Osteoblast (primary cell): ENCODE measurements at places on chromosomes 5 and 9. TPM values are rescaled to one million over a fixed set of nuclear protein-coding genes. Genes with fewer than 3 reads are reported as not detected.

DNA sequence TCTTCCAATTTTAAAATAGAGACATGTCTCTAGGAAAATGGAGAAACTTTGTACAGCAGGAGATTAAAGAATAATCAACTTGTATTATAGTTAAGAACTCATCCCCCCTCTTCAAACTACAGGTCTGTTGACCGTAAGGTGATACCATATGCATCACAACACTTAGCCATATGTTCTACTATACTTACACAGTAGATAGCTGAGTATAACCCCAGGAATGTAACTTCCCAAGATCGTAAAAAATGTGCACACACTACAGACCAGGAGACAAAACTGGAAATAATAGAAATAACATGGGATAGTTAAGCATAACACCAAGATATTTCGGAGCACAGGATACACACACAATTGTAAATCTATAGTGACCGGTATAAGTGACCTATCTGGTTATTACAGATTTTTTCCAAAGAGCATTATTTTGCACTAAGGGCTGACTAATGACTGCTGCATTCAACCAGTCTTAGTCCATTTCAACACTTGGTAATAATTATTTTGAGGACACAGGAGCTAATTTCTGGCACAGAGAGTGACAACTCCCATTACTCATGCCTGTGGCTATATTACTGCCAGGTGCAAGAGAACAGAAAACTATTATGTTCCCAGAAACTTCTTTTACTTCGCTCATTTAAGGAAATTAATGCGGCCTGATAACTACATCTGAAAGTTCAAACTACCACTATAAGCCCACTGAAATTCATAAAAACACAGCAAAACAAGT, 15.4 kb upstream of the ZNF622 start:
- H3K27ac ChIP-seq: no peak overlapping the region
- H3K4me1 ChIP-seq: no peaks in the 10 kb centered on the region
- no peak for DNase-seq
- no peaks in the 10 kb centered on the region for H3K36me3 ChIP-seq

DNA sequence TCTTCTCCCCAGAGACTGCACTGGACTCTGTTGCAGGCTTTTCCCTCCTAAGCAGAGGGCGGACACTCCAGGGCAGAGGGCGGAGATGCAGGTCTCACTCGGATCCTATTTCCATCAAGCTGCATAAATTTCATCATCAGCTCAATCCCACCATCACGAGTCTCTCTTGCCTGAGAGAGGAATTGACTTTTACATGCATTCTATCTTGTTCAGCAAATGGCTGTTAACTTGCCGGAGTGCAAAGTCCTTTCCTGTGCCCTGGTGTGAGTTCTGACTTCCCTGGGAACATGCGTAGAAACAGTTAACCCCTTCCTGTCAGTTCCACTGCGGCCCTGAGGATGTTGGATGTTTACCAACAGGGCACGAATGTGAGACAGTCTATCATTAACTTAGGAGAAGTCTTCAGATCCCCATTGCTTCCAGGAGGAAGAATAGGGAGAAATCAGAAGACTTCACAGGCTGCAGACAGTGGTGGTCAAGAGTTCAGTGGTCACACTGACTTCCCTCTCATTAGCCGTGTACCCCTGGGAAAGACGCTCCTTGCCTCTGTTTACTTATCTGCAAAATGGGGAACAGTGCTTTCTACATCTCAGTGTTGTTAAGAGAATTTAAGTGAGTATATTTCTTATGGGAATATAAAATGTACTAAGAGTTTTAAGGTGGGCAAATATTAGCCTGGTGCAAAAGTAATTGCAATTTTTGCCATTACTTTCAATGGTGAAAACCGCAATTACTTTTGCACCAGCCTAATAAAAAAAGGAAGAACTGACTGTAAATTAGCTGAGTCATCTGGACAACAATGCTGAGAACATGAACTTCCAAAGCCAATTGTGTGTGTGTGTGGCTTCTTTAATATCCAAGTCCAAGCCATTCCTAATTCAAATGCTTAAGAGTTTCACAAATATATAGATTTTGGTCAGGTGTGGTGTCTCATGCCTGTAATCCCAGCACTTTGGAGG, 248.0 kb downstream of the DRD1 start:
- H3K4me3 ChIP-seq: no peak overlapping the region
- H3K36me3 ChIP-seq: no peaks in the 10 kb centered on the region
- H3K4me1 ChIP-seq: no peaks in the 10 kb centered on the region
- no peak for DNase-seq

DNA sequence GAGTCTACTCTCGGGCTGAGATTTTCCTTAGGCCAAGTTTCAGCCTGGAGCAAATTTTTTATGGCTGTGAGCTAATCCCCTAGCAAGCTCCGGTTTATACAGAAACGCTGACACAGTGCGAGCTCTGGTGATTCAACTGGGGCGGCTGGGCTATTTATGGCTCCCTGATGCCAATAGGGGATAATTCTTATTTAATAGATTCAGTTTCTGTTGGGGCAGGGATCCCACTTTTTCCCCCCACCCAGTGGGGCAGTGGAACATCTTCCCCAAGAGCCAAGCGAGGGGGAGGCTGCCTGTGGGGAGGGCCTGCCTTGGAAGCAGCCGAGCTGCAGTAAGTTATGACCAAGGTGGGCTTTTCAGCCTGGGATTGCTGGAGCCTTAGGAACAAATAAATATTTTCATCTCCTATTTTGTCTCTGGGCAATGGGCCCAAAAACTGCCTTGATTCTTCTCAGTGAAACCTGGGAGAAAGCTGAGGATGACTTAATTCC, 129.1 kb downstream of the MACROH2A1 start:
- peak overlapping the region; percentile 52 for H3K4me3 ChIP-seq

- DNase-seq: no peak
- H3K27me3 ChIP-seq: peaks cover 9% of the 10 kb centered on the region
- H3K27ac ChIP-seq: no peak overlapping the region
- no peaks in the 10 kb centered on the region for H3K4me1 ChIP-seq
- H3K36me3 ChIP-seq: no peaks in the 10 kb centered on the region
These were observed 58.2 kb downstream of the F2RL2 start for GRCh38 chr5:76565009-76565408.

DNA sequence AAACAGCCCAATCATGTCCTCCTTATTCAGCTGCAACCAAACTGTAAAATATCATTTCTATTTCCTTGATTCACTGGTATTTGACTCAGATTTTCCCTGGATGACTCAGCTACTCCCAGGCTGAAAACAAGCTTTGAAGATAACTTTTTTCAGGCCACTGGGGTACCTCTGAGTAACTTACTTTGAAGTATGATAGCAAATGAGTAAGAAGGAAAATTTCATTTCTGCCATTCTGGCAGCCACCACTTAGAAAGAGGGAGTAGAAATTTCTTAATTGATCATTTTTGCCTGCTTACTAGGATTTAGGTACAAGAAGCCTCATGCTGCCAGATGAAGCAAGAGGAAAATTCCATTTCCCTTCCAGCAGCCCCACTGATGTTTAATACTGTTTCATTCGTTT, 247.4 kb downstream of the PRELID2 start:
- no peaks in the 10 kb centered on the region for H3K36me3 ChIP-seq
- no peak overlapping the region for H3K4me3 ChIP-seq

- H3K4me3 ChIP-seq: no peak overlapping the region
- no peaks in the 10 kb centered on the region for H3K27me3 ChIP-seq
- H3K4me1 ChIP-seq: no peaks in the 10 kb centered on the region
- no peak for DNase-seq
These were observed 359.6 kb downstream of the DEPDC1B start for GRCh38 chr5:60340326-60340725.

GRCh38 chr9:93677048-93677571, 100.7 kb downstream of the PHF2 start:
- H3K4me1 ChIP-seq: no peaks in the 10 kb centered on the region
- peaks cover 4% of the 10 kb centered on the region for H3K36me3 ChIP-seq
- no peak overlapping the region for H3K27ac ChIP-seq
- no peak for DNase-seq
- H3K4me3 ChIP-seq: no peak overlapping the region

DNA sequence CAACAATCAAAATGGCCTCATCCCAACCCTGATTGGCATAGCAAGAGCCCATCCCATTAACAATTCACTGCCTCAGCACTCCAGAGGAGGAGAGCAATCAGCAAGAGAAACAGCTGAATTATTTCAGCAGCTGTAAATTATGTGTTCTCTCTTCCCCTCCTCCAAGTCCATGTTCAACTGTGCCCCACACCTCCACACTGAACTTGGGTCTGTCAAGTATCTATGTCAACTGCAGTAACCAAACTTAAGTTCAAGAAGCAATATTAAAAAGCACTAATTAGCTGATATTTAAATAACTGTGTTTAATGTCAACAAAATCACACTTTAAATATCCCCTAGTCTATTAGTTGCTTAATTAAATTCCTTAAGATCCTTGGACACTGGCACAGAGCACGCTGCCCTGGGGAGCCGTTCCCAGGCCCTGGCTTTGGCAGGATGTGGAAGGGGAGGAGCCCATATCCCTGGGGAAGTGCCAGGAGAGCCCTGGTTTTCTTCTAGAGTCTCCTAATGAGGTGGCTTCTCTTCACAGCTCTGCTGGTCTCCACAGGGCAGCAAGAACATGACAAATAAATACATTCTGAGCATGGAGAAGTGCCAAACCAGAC, 50.6 kb downstream of the SIL1 start:
- peaks cover 32% of the 10 kb centered on the region for H3K4me1 ChIP-seq
- no peak overlapping the region for H3K4me3 ChIP-seq
- H3K27ac ChIP-seq: no peak overlapping the region
- no peak for DNase-seq
- H3K27me3 ChIP-seq: no peaks in the 10 kb centered on the region

GRCh38 chr9:134152022-134152448, 12.3 kb downstream of the RNU6ATAC start:
- DNase-seq: no peak
- no peak overlapping the region for H3K4me3 ChIP-seq
- no peak overlapping the region for H3K27ac ChIP-seq
- H3K27me3 ChIP-seq: no peaks in the 10 kb centered on the region

DNA sequence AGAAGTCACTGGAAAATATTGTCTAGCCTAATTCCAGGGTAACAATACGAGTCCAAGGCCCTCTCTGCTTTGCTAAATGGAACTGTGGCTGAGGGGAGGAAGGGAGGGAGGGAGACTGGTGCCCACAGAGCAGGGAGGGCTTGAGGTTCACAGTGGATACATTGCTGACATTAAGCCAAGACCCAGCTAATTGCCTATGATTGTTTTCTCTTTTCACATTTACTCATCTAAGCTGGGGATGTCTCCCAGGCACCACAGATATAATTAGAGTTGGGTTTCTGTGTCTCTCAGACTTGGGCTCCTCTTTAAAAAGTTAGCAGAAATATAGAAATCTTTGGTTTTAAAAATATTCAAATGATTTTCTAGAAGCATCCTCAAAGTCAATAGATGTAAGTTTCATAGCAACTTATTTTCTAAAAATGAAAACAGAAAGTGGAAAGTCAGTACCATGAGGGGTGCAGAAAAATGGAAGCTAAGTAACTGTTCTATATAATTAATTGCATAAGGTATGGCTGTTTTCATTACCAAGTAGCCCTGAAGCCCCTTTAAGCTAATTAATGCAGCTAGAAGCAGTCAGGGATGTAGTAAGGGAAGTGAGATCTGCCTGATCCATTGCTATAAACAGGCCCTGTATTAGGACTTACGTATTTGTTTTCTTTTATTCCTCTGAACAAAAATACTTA, 259.8 kb downstream of the NDUFS4 start:
- H3K4me1 ChIP-seq: peaks cover 3% of the 10 kb centered on the region
- H3K4me3 ChIP-seq: no peak overlapping the region

DNA sequence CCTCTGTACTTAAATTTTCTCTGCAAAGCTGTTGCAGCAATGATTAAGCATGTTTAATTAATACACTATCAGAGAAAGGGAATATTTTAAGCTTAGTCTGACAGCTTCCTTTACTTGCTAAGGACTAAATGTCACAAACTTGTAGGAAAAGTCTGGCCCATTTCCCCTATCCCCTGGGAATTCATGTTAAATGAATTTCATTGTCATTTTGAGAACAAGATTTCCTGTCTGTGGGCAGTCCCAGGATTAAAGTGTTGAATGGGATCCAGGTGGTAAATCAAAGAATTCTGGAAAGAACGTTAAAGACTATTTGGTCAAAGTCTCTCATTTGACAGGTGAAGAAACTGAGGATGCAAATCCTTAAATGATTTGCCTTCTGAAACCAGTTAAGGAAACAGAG, 214.8 kb downstream of the MPDZ start:
- no peak overlapping the region for H3K4me3 ChIP-seq
- H3K36me3 ChIP-seq: no peaks in the 10 kb centered on the region
- H3K27me3 ChIP-seq: peaks cover 13% of the 10 kb centered on the region

- no peak overlapping the region for H3K4me3 ChIP-seq
- no peaks in the 10 kb centered on the region for H3K27me3 ChIP-seq
- DNase-seq: peak; percentile 39
- peaks cover 5% of the 10 kb centered on the region for H3K4me1 ChIP-seq
These were observed 26.7 kb upstream of the ADAMTS2 start for GRCh38 chr5:179371681-179372680.

- no peak overlapping the region for H3K4me3 ChIP-seq
- no peak for DNase-seq
- no peaks in the 10 kb centered on the region for H3K4me1 ChIP-seq
- no peak overlapping the region for H3K27ac ChIP-seq
- H3K27me3 ChIP-seq: no peaks in the 10 kb centered on the region
These were observed 105.6 kb downstream of the KCTD16 start for GRCh38 chr5:144276034-144276822.

DNA sequence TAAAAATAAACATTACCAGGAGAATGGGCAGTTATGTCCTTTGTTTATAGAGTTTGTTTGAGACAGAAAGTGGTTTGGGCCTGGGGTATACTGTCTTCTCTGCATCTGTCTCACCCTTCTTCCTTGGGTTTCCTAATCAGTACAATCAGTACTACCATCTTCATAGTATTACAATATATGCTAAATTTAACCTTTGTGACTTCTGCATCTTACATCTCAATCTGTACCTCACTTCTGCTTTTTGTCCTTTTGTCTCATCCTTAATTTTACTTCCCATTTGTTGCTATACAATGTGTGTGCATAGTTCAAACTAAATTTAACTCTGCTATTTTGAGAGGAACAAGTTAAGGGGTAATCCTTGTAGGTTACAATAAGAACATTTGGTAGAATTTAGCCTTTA, 19.6 kb downstream of the FBXO38 start:
- H3K27me3 ChIP-seq: no peaks in the 10 kb centered on the region
- no peak overlapping the region for H3K4me3 ChIP-seq
- H3K27ac ChIP-seq: no peak overlapping the region
- H3K36me3 ChIP-seq: peaks cover 48% of the 10 kb centered on the region
- H3K4me1 ChIP-seq: peaks cover 11% of the 10 kb centered on the region
- no peak for DNase-seq

GRCh38 chr5:58505502-58505901, 14.3 kb downstream of the GAPT start:
- H3K36me3 ChIP-seq: no peaks in the 10 kb centered on the region
- H3K27me3 ChIP-seq: no peaks in the 10 kb centered on the region
- no peak overlapping the region for H3K27ac ChIP-seq
- no peaks in the 10 kb centered on the region for H3K4me1 ChIP-seq

The LCN15 gene
- not detected in 2 replicates for total RNA-seq

The PCDHGA9 gene
- total RNA-seq: 6.2 and 6.5 TPM in 2 replicates

The SPATA31A5 gene
- not detected in 2 replicates for total RNA-seq

The CTXN3 gene
- not detected in 2 replicates for total RNA-seq

The ANKRD34B gene
- total RNA-seq: not detected in 2 replicates

The ZNF879 gene
- 6.2 and 8.3 TPM in 2 replicates for total RNA-seq
